Activated gamma-delta T cell treated with Interleukin-2 at 50 U/mL for 16 hours (primary cell): ENCODE measurements at places on chromosomes 2 and 18.
A peak's percentile ranks its signal among the peaks of the same experiment; 100 is the strongest.

DNA sequence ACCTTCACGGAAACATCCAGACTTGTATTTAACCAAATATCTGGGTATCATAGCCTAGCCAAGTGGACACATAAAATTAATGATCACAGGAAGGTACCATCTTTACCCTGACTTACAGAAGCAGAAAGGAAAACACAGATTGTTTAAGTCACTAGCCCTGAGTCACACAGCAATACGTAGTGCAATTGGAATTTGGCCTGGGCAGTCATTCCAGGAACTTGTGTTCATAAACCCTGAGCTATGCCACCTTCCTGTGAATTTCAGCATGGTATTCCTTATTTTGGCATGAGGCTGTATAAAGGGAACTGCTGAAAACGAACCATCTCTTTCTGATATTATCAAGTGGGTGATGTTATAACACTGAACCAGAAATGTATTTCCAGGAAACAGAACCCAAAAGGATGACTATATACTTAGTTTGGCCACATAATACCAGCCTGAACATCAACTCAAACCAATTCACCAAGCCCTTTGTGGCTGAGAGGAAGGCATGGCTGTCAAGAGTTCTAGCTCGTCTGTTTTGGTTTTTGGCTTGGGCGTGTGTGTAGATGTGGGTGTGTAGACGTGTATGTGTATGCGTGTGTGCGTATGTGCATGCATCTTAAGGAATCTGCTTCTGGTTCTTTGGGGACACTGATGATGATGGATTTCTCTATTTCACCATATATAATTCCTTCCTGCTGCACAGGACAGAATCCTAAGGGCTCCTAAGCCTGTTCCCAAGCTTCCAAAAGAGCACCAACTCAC, 533.4 kb upstream of the ID2 start:
- DNase-seq: no peak

- DNase-seq: peak; percentile 49
Observed at GRCh38 chr2:102442967-102443828, 20.2 kb downstream of the IL18RAP start.

DNA sequence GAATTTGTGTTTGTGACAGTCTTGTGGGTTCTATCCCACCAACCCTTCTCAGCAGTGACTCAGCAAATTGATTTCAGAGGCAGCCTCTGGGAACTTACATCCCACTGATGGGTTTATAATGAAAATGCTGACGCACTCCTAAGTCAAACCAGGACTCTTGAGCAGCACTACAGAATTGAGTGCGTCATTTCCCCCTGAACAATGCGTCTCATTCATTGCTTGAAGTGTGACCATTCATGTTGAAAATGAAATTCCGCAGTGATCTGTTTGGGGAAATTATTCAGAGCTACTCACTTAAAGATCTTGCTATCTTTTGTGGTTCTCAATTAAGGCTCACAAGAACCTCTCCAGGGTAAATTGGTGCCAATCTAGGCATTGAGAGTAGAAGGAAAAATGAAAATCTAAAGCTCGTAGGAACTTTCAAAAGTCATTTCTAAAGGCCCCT, 417.7 kb upstream of the SLC14A2 start:
- no peak for DNase-seq

GRCh38 chr18:63152096-63152495, 167.5 kb downstream of the BCL2 start:
- DNase-seq: peak; percentile 38

DNA sequence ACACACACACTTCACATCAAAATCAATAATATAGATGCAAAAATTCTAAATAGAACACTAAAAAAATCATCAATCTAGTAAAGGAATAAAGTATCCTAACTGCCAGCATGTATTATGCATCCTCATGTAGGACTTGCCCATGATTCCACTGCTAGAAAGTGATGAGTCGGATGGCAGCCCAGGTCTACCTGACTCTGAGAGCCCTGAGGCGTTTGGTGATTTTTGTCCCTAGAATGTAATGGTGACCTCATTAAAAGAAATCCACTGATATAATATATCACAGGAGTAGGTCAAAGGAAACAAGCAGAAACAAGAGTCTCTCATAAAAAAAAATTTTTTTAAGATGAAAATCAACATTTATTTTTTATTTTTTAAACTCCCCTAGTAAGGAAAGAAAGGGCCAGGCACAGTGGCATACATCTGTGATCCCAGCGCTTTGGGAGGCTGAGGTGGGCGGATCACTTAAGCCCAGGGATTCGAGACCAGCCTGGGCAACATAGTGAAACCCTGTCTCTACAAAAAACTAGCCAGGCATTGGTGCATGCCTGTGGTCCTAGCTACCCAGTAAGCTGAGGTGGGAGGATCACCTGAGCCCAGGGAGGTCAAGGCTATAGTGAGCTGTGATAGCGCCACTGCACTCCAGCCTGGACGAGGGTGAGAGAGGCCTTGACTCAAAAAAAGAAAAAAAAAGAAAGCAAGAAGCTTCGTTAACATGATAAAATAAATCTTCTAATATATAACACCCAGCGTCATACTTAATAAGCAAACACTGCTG, 24.4 kb upstream of the ACTG2 start:
- no peak for DNase-seq

- peak; percentile 55 for DNase-seq
Observed at GRCh38 chr18:63322908-63323634, 3.5 kb upstream of the BCL2 start.

- DNase-seq: no peak
Observed at GRCh38 chr18:45328811-45329210, 286.5 kb upstream of the SLC14A2 start.

GRCh38 chr2:28292491-28292890, 100.2 kb upstream of the FOSL2 start:
- DNase-seq: no peak

GRCh38 chr2:44537264-44537663, 175.5 kb downstream of the CAMKMT start:
- no peak for DNase-seq

DNA sequence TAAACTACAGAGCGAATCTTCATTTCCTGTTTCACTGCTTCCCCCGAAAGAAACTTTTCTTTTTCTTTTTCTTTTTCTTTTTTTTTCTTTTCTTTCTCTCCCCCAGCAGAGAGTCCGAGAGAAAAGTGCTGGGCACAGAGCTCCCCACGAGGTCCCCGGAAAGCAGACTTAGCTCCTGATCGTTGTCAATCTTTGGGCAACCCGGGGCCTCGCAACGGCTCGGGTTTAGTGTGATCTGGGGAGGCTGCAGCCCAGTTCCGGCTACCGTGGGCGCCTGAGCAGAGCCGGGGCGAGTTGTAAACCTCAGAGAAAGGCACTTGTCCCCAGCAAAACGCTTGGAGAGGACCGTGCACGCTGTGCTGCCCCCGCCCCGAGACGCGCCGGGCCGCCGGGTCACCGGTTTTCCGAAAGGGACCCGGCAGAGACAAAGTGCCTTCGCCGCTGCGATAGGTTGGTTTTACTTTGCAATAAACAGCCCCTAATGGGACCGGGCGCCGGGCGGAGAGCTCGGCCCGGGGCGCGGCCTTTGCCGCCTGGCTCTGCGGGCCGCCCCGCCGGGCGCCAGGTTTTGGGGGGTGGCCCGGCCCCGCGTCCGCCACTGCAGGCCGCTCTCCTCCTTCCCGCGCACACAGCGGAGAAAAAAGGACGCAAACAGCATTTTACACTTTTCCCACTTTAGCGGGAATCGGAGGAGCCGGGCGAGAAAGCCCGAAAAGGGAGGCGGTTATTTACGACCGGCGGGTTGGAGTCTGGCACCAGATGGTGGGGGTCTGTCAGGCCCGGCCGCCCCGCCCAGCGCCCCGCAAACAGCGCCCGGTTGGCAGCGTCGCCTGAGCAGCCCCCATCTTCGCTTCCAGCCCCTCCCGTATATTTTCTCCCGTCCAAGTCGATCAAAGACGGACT, 136.0 kb downstream of the INSIG2 start:
- DNase-seq: peak; percentile 24

GRCh38 chr2:120937686-120938044, 202.0 kb downstream of the GLI2 start:
- no peak for DNase-seq

DNA sequence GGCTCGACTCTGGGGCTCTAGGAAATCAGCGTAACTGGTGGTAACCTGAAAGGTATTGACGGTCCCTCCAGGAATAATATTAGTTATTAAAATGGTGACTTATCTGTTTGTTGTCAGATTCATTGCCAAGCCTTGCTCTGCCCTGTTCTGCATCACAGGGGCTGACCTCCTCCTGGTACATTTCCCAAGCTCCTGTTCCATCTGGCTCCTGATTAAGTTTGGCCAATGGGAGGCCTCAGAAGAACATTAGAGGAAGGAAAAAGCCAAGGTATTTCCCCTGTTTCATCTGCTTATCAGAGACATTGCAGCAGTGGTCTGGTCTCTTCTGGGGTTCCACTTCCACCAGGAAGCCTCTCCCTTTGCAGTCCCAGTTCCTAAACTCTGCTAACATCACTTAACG, 527.0 kb downstream of the TNS1 start:
- no peak for DNase-seq

DNA sequence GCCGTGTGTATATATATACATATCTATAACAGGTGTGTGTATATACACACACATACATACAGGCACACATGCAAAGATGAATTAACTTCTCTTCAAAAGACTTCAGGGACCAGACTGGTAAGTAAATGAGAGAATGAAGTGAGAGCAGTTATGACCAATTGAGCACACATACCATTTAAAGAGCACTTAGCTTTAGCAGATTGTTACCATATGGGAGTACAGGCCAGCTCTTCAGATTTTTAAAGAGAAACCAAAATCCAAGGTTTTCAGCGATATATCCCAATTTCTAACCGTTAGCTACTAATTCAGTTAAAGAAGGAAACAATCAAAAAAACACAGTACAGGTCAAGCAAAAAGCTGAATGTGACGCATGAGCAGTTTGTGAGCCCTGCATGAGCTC, 23.7 kb downstream of the INPP1 start:
- no peak for DNase-seq

DNA sequence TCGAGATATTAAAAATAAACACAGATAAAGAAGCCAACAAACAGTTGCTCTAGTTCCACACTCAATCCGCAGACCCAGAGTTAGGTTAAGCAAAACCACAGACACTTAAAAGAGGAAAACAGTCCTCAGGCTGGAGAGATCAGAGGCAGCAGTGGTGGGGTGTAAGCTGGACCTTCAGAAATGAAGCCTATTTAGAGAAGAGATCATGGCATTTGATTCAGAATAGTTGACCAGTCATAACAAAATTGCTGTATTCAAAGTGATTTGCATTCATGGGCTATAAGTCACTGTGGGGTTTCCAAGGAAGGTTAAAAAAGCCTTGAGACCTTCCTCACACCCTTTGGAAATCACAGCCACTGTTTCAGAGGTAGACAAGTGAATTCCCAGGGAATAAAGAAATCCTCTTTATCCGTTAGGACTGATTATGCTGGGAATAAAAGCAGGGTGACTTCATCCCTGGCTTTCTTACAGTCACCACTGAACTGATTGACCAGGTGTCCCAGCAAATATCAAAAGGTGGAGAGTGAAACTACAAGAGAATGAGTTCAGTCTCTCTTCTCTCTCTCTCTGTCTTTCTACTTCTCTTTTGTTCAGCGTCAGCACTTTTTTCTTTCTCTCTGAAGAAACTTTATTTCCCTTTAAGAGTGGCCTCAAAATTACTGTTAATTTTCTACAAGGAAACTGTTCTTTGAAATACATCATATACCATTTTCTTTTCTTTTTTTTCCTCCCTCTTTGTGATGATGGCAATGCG, 171.8 kb upstream of the PIK3C3 start:
- no peak for DNase-seq

DNA sequence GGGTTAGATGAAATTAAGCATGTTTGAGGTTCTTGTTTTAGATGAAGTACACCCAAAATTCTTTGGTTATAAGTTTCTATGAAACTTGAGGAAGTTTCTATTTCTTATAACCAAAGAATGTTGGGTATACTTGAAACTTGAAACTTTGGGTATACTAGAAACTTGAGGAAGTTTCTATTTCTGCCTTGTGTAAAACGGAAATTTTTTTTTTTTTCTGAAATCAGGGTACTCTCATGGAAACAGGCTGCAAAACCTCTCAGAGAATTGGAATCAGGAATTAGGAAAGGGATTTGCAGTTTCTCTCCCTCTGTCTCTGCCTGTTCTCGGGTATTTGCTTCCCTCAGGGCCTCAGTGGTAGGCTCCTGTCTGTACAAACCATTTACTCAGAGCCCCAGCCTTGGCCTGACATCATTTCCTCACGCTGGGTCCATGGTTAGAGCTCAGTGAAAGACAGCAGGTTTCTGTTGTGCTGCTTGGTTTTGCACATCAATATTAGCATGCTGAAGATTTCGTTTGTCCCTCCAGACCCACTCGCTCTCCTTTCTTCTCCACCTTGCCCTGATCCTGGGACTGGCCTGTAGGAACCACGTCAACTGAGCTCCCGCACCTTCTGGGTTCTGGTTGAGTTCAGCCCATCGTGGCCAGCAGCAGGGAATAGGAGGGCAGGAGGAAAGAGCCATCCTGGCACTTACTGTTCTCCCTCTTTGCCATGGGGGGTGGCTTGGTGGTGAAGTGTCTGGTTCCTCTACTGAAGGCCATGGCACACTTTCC, 106.4 kb downstream of the POLR1A start:
- peak; percentile 32 for DNase-seq

DNA sequence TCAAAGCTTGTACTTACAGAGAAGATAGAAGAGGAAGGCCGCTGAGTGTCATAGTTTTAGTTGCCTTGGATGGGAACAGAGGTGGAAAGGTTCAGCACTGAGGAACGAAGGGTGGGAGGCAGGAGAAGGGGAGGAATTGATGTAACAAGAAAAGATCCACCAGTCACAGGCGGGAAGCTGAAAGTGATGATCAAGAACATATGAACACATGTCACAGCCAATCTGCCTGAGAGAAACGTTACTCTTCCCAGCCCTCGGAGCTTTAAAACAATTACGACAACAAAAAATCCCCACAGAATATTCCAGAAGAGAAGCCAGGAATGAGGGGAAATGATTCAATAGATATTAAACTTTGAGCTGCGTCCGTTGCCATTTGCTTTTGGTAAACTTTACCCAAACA, 87.1 kb downstream of the TSHZ1 start:
- DNase-seq: no peak

DNA sequence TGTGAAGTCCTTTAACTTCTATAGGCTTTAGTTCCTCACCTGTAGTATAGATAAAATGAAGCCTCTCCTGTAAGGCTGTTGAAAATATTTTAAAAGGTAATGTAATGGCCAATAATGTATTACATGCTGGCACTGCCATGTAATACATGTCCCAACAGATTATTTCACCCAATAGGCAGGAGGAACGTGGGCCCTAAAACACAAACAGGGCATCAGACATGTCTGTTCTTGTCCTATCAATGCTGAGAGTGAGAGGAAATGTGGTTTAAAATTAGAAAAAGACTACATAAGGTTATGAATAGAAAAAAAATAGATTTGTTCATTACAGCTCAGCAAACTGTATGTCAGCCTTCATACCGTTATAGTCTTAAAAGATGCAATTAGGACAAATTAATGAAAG, 492.7 kb upstream of the DDX18 start:
- DNase-seq: no peak

DNA sequence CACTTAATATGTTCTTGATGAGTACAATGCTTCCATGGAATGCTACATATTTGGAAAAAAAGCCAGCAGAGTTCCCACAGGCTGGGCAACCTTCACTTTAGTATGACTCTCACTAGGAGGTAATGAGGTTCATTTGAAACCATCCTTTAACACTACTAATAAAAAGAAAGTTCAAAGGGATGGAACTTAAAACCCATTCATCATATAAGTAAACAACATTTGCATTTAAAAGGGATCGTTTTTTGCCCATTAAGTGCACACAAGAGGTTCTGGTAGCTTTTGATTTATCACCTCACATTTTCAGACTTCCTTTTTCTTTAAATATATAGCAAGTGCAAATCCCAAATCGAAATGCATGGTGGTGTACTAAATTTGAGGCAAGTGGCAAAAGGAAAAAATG, 270.8 kb upstream of the DCC start:
- DNase-seq: no peak
